Endothelial cell of umbilical vein (primary cell): ENCODE measurements at places on chromosomes 1 and 21.

DNA sequence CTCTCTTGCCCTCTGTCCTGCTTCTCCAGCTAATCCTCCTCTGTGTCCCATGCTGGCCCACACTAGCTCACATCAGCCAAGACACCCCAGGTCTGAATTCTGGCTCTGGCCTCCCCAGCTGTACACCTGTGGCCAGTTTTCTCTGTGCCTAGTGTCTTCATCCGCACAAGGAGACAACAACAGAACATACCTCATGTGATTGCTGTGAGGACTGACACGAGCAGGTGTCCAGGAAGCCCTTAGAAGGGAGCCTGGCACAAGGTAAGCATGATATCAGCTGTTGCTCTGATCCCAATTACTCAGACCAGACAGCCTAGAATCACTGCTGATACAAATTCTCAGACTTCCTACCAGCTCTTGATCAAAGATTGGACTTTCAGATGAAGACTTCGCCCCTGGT is 71.2 kb upstream of the GJB5 start:
- DNase-seq, result no peak

DNA sequence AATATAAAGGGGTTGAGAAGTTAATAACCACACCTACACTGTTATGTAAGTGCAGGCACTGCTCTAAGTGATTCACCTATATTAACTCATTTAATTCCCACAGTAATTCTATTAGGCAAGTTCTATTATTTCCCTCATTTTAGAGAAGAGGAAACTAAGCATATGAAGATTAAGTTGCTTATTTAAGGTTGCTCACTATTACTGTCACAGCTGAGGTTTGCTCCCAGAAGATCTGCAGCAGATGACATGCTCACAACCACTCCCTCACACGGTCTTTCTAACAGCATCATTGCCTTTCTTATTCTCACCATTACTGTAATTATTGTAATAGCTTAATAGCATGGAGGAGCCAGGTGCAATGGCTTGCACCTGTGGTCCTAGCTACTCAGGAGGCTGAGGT is 196.4 kb upstream of the GREM2 start:
- no peak for DNase-seq

DNA sequence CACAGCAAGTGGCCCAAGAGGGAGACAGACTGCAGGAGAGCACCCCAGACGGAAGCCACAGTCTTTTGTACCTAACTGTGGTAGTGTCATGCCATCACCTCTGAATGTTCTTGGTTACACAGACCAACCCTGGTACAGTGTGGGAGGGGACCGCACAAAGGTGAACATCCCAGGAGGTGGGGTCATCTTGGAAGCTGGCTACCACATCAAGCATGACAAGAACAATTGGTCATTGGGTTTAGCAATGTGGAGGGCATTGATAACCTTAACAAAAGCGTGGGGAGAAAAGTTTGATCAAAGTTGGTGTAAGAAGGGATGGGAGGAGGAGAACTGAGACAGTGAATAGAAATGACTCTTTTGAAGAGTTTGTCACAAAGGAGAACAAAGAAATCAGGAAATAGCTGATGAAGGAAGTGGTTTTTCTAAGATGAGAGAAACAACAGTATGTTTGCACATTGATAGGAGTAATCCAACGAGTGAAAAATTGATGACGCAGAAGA is 87.1 kb upstream of the CACNA1E start:
- DNase-seq, result no peak

DNA sequence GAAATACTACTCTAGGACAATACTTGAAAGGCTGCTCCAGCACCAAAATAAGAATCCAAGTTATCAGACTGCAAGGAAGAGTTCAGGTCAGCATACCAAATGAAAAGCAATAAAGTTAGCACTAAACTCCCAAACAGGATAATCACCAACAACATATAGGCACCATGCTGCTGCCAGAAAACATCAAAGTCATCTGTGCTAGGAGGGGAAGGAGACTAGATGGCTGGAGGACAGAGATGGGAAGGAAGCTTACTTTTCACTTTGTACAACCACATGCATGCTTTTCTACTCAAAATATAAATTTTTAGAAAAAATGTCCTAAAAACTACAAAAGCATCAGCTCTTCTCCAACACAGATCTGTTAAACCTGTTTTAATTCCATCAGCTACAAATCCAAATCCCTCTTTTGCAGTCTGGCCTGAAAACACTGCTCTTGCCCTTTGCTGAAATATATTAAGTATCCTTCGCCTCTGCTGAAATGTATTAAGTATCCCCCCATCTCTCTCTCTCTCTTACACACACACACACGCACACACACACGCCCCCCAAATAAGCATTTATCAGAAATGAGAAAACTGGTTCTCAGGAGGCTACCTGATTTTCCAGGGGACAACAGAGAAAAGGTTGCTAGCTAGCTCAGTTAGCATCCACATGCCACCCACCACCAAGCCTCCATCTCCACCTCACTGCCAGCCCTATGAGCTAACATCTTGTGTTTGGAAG is 1.5 kb downstream of the GATAD2B start:
- DNase-seq, result peak; percentile 8

- DNase-seq, result peak; percentile 53
Observed at GRCh38 chr1:923131-923990, at the start of gene SAMD11. SAMD11 (plus strand) TSS chr1:923923; CDS start chr1:924432, 509 bp downstream.

- no peak for DNase-seq
Observed at GRCh38 chr1:73626326-73626725, 571.6 kb downstream of the LRRIQ3 start.

- no peak for DNase-seq
Observed at GRCh38 chr1:23576338-23577055, 17.2 kb upstream of the ID3 start.

- DNase-seq, result no peak
Observed at GRCh38 chr1:17570228-17570627, 30.7 kb downstream of the ARHGEF10L start.

- no peak for DNase-seq
Observed at GRCh38 chr1:41758500-41758899, 160.2 kb downstream of the HIVEP3 start.

GRCh38 chr1:201591348-201591747 is 52.4 kb downstream of the NAV1 start:
- no peak for DNase-seq

GRCh38 chr1:220235462-220235861 is 36.8 kb downstream of the RAB3GAP2 start:
- DNase-seq, result no peak

DNA sequence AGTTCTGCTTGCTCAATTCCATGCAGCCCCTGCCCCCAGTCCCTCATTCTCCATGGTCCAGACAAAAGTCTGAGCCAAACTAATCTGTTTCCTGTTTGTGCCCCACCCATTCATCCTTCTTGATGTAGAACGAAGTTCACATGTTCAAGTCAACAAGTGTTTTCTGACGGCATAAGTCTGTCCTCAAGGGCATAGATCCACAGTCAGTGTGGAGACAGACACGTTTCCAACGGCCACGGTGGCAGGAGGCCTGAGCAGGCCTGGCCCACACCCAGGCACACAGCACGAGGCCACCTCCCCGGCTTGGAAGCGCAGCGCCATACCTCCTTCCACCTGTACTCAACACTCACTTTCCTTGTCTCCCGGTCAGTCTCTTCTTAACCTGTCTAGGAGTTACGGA is 16.1 kb downstream of the ADORA1 start:
- DNase-seq, result no peak

DNA sequence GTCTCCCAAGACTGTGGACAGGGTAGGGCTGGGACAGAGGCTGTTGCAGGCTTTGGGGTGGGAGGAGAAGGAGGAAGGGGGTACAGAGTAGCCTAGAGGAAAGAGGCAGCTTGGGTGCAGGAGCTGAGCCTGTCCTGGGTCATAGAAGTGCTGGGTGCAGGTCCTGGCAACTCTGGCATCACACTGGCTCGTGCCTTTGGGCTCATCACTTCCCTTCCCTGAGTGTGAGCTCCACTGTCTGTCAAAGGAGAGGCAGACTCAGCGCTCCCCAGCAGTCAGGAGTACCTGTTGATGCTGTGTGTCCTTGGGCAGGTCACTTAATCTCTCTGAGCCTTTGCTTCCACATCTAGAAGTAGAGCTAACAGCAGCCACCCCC is 157.1 kb downstream of the PTPRU start:
- no peak for DNase-seq

- DNase-seq, result peak; percentile 86
Observed at GRCh38 chr1:164805399-164805798, 246.4 kb downstream of the PBX1 start.

DNA sequence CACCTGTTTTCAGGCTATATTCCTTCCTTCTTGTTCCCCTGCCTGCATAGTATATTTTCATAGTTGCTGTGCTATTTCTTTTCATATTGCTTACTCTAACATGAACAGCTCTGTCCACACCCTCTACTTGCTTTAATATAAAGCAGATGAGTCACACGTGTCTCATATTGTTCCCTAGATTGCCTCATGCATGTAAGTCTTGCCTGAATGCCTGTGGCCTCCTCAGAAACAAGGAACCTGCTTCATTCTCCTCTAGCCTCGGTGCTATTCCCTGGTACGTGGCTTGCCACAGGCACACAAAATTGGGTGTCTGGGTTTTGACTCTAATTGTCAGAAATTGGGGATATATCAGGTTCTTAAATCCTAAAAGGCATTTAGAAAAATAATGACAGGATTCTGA is 16.5 kb upstream of the PKP1 start:
- DNase-seq, result no peak
